ENCODE measurements at places on chromosomes 12 and 14.

GRCh38 chr12:74537126-74537706 lies 419 bp upstream of the ATXN7L3B start:
- peak; percentile 24 for DNase-seq

DNA sequence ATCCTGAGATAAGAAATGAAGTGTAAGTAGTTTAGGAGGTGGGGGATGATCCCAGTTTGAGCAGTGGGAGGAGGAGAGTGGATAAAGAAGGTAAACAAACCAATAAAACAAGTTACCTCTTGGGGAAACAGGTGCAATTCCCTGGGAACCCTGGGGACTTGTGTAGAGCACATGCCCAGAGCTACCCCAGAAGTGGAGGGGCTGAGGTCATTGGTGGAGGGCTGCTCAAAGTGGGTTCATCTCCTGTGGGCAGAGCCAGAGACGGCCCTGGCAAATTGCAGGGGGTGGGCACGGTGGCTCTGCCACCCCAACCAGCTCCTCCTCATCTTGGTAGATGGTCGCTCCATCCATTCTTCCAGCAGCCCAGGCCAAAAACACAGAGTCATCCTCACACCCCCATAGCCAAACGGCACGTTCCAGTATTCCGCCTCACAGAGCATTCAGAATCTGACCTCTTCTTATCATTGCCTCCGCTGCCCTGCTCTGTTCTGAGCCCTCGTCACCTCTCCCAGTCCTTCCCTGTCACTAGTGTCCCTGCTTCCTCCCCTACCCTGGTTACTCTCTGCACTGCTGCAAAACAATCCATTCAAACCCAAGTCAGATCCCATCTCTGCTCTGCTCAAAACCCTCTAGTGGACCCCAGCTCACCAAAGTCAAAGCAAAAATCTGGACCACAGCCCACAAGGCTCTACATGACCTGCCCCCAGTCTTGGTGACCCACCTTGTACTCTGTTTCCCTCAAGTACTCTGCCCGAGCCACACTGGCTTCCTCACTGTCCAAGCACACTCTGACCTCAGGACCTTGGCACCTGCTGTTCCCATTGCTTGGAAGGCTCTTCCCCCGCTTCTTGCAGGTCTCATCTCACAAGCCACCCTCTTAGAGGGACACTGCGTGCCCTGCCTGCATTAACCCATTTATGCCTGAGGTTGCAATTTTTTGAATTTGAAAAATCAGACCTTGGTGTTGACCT lies 5.5 kb downstream of the CYP46A1 start:
- DNase-seq = no peak

- DNase-seq = no peak
Observed at GRCh38 chr14:100698066-100698465, 28.6 kb upstream of the DLK1 start.

- no peak for DNase-seq
Observed at GRCh38 chr12:123069436-123070266, 81.2 kb downstream of the PITPNM2 start.

DNA sequence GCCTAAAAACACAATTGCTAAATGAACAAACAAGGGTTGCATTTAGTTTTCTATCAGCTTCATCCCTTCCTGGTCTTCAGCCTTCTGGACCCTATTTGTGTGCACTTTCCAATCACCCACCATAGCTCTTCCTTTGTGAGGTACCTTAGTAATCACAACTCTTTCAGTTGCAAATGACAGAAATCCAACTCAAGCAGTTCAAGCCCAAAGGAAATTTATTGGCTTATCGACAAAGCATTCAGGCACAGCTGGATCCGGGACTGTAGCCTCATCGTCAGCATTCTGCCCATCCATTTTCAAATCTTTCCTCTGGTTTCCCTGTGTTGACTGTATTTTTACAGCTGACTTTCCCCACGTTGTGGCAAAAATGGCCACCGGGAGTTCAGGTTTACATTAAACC lies 148.6 kb upstream of the VASH1 start:
- DNase-seq = no peak

GRCh38 chr12:52526511-52526951 lies 6.3 kb upstream of the KRT5 start:
- DNase-seq = no peak

- DNase-seq = no peak
Observed at GRCh38 chr14:56580221-56580711, 668 bp downstream of the TMEM260 start.

- DNase-seq = no peak
Observed at GRCh38 chr12:65430006-65430405, 151.5 kb downstream of the MSRB3 start.

GRCh38 chr12:27785882-27786570 lies 6.0 kb upstream of the MANSC4 start:
- DNase-seq = no peak

DNA sequence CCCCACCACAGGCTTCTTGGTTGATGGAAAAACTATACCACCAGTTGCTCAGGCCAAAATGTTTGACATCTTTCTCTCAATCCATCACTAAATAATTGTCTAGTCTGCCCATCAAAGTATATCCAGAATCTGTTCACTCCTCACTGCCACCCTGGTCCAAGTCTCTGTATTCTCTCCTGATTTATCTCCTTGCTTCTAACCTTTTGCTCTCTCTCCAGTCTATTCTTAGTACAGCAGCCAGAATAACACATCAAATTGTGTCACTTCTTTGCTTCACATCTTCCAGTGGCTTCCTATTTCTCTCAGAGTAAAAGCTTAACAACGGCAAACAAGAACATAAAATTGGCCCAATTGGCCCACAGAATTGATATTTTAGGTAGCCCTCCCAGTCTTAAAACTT lies 272.8 kb downstream of the IPO8 start:
- DNase-seq = no peak

All from iPS-NIHi11 (cell line).